ENCODE measurements at places on chromosomes 7 and 10.

GRCh38 chr7:75953431-75953830 lies 38.5 kb downstream of the POR start:
- DNase-seq, result no peak

GRCh38 chr7:29078311-29079260 lies 67.8 kb downstream of the CPVL start:
- DNase-seq, result no peak

DNA sequence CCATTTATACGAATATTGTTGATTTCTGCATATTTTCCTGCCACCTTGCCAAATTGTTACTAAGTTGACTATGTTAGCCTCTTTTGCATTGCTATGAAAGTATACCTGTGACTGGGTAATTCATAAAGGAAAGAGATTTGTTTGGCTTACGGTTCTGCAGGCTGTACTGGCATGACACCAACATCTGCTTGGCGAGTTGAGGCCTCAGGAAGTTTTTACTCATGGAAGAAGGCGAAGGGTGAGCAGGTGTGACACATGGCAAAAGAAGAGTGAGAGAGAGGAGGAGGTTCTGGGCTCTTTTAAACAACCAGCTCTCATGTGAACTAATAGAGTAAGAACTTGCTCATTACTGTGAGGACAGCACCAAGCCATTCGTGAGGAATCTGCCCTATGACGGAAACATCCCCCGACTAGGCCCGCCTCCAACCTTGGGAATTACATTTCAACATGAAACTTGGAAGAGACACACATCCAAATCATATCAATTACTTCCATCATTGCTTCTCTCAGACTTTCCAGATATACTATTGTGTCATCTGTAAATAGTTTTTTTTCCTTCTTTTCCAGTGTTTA lies 8.4 kb downstream of the RALA start:
- no peak for DNase-seq

- DNase-seq, result no peak
Measured at GRCh38 chr10:126270111-126270510, 118.2 kb downstream of the ADAM12 start.

GRCh38 chr7:29764227-29764626 lies 42.1 kb upstream of the WIPF3 start:
- DNase-seq, result no peak

DNA sequence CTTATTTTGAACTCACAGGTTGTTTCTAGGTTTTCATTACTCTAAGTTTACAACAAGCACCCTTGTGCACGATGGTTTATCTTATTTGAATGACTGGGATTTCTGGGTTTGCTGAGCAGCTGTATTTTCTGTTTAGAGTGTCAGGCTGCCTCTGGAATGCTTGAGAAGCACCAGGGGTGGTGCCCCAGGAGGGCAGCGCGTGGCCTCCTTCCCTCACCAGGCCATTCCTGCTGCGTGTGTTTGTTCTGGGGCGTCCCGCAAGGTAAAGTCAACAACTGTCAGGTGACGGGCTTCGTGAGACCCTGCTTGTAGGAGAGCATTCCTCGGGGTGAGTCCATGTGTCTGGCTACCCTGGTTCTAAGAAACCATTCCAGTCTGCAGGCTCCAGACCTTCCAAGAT lies 54.9 kb downstream of the FAM171A1 start:
- DNase-seq, result no peak

DNA sequence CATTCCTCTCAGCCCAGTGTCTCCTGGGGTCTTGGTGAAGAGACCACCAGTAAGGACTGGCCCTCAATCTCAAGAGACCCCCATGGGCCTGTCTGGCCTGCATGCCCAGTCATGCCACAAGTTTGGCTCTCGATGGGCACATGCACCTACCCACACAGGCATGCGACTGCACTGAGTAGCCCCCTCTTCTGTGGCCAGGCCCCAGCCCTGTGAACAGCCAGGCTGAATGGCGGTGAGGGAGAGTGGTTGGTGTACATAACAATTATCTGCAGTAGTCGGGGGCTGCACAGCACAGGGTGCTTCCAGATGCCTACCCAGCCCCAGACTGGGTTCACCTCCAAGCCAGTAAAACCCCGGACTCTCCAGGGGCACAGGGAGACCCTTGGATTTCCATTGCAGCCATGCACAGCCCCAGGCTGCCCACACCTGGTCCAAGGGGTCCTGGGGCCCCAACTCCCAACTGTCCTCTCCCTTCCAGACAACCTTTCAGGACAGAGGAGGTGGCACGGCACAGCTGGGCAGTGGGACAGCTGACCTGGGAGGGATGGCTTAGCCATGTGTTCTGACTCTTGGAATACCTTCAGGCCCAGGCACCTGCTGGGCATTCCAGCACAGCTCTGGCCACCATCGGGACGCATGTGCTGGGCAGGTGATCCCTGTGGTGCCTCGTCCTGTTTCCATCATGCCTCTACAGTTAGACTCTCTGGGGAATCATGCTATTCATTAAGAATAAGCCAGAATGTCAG lies 21.0 kb upstream of the CSGALNACT2 start:
- DNase-seq, result no peak

- DNase-seq, result peak; percentile 68
Measured at GRCh38 chr10:97632949-97633884, at the start of gene MORN4. TSS of gene MORN4 (minus strand) at chr10:97633500. CDS start at chr10:97619653, 13,847 bp downstream.

DNA sequence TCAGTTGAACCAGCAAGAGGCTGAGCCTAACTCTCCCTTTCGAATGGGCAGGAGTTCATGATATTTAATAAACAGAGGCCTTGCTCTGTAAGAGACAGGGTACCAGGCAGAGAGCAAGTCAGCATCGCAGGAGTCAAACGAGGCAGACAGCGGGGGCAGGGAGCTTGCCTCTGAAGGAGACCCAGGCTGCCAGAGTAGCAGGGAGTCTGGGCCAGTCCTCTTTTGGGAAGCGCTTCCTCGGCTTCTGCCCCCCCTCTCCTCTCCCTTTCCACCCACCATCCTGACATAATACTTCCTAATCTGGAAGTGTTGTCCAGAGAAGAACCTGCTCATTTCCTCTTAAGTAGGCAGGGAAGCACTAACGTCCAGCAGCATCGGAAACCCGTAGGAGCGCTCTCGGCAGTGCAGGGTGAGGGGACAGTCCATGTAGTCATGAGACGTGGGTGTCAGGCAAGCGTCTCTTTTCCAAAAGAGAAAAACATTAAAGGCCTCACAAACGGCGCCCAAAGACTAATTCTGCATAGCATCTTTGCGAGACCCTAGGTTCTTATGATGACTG lies 171.1 kb downstream of the EGFR start:
- DNase-seq, result no peak

- no peak for DNase-seq
Measured at GRCh38 chr7:27916372-27916771, 176.4 kb downstream of the TAX1BP1 start.

- no peak for DNase-seq
Measured at GRCh38 chr7:81140252-81140651, 221.4 kb upstream of the SEMA3C start.

DNA sequence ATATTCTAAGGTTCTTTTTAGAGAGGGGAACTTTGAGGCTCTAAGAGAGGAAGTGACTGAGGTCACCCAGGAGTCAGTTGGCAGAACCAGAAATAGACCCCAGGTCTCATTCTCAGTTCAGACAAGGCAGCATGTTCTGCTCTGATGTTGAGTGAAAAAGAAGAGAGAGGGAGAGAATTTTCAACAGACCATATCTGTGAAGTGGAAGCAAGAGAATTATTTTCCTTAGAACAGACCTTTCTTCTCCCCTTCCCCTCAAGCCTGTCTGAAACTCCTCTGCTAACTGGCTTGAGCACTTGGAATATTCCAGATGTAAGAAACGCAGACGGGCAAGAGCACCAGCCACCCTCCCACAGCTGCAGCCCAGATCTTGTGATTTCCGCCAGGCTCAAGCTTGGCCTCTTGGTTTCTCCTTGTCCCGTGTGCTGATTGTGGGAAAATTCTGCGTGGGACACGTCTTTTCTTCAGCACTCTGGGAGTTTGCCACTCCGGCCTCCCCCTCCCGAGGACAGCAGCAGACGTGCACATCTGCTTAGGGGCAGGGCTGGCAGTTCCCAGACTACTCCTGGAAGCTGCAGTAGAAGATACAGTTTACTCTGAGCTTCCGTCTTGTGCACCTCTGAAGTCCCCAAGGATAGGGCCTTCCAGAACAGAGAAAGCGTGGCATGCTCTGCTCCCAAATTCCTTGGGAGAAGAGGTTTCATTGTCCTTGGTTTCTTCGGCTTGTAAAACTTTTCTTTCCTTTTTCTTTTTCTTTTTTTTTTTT lies 22.7 kb upstream of the IKZF1 start:
- no peak for DNase-seq

GRCh38 chr7:1386623-1387220 lies 72.5 kb downstream of the MICALL2 start:
- no peak for DNase-seq

- DNase-seq, result no peak
Measured at GRCh38 chr10:58531084-58531695, 18.5 kb downstream of the BICC1 start.

GRCh38 chr10:84077768-84078167 lies 61.5 kb upstream of the GHITM start:
- no peak for DNase-seq

- DNase-seq, result no peak
Measured at GRCh38 chr7:27346531-27347275, 104.1 kb downstream of the EVX1 start.

DNA sequence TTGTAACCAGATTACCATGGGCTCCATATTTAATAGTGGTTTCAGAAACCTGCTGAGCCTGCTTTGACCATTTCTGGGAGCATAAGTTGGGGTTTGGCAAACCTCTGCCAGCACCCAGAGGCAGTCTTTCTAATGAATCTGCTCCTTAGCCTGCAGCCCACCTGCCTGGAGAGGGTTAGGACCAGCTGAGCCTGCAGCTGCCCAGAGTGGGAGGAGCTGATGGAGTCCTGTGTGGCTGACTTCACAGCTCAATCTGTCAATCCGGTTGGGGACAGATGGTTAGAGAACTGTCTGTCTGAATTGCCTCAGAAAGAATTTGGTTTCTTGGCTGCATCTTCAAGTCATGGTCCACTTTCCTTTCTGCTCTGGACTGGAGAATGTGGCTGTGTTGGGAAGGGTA lies 444.6 kb downstream of the NRG3 start:
- DNase-seq, result peak; percentile 53

DNA sequence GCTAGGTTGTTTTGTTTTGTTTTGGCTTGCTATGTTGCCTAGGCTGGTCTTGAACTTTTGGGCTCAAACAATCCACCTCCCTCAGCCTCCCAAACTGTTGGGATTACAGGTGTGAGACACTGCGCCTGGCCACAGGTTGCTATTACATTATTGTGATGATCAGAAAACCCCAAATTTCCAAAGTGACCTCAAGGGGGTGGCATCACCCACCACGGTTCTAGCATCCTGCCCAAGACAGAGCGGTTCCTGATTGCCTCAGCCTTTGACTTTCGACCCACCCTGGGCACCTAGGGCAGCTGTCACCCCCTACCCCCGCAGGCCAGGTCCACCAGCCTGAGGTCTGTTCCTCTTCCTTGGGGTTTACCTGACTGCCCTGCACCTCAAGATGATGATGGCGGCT lies 28.4 kb downstream of the SBDS start:
- DNase-seq, result no peak

DNA sequence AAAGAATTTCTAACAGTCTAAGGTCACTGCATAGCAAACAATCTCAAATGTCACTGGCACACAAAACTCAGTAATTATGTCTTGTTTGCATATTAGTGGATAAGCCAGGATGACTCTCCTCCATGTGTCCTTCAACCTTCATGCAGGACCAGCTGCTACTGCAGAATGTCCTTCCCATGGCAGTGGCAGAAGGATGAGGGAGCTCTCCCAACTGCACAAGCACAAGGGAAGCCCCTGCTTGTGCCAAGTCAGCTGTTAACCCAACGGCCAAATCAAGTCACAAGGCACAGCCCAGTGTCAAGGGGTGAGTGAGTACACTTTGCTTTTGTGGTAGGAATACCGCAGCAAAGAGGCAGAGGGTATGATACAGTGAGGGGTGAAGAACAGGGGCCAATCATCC lies 59.3 kb upstream of the VWC2 start:
- DNase-seq, result no peak

GRCh38 chr7:116210345-116211005 lies at the start of gene TES:
TSS of gene TES (plus strand) at chr7:116210539. CDS start at chr7:116210708, 169 bp downstream.
- no peak for DNase-seq

DNA sequence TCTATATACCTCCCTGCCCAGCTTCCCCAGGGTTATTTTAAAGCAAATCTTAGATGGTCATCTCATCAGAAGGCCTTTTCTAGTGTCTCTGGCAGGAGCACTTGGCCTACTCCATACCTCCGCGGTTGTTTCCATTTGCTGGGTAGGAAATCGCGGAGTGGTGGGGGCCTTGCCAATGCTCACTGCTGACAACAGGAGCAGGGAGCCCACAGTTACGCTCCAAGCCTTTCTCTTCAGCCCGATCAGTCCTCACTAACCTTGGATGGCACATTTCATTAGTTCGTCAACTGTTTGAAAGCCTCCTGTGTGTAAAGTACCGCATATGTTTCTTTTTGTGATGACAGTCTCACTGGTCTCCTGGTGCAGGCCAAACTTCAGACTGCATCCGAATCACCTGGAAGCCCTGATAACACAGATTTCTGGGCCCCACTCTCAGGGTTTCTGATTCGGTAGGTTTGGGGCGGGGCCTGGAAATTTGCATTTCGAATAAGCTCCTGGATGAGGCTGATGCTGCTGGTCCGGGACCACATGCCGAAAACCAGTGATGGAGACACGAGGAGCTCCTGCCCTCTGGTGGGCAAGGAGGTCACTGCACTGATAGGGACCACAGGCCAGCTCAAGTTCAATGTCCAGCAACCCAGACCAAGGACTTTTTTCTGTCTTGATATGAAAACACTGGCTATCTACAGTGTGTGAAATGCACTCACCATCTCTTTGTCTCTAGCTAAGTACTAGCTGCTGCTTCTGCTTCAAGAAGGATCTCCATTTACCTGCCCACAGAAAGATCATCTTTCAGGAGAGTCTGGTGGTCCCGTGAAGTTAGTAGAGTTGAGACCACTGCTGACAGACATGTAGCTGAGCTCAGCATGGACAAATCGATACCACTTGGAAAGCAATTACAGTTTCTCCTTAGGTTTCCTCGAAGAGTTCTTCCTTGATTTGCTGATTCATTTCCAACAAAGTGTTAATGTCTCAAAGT lies 14.0 kb downstream of the LRGUK start:
- DNase-seq, result no peak

DNA sequence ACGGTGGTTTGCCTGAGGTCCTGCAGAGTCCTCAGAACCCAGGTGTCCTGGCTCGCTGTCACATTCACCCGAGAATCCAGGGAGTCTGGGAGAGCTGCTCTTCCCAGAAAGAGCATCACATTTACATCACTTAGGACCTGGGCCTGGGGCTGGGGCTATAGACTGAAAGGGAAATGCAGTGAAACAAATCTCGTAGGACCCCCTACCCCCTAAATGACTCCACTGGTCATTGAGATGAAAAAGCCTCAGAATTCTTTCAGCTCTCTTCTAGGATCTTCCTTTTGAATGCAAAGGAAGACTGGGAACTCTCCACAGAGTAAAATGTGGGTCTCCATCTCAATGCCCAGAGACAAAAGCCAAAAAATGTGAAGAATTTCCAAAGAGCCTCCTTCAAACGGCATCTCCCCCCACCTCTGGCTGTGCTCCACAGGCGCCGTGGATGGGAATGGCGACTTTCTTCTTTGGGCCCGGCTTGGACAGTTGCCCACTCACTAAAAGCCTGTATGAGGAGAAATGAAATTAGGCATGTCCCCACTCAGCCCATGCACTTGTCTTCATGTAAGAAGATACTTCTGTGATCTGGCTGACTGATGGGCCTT lies 49.0 kb upstream of the PODXL start:
- DNase-seq, result no peak

Data from DMS 273 treated with DMSO at 0.1 percent for 48 hours (cell line).